Left ventricle myocardium inferior (tissue), 1 donor: ENCODE measurements at places on chromosomes 2 and 18. TPM values are rescaled to one million over a fixed set of nuclear protein-coding genes. Genes with fewer than 3 reads are reported as not detected.

GBX2 gene
- total RNA-seq: not detected

MAP2 gene
- total RNA-seq: 6.2 TPM

DNA sequence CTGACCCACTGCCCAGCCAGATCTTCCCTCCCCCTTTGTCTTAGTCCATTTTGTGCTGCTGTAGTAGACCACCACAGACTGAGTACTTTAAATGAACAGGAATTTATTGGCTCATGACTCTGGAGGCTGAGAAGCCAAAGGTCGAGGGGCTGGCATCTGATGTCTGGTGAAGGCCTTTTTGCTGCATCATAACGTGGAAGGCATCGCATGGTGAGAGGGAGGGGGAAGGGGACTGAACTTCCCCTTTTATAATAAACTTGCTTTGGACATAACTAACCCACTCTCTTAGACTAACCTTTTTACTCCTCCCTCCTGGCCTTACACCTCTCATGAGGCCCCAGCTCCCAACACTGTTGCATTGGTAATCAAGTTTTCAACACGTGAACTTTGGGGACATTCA is 83.8 kb downstream of the MAP4K4 start:
- H3K4me3 ChIP-seq: no peak overlapping the region
- peaks cover 88% of the 10 kb centered on the region for H3K4me1 ChIP-seq
- no peak for DNase-seq
- no peaks in the 10 kb centered on the region for H3K36me3 ChIP-seq
- no peaks in the 10 kb centered on the region for H3K27me3 ChIP-seq

ACADL gene
- total RNA-seq: 1.3 TPM

GRCh38 chr2:20633794-20634506 is 16.9 kb downstream of the HS1BP3 start:
- DNase-seq: peak; percentile 36
- H3K27me3 ChIP-seq: no peaks in the 10 kb centered on the region
- H3K4me3 ChIP-seq: no peak overlapping the region

- no peak overlapping the region for H3K4me3 ChIP-seq
- no peak for DNase-seq
- no peak overlapping the region for H3K27ac ChIP-seq
Observed at GRCh38 chr2:216925636-216926366, 65.9 kb upstream of the TNP1 start.

DNA sequence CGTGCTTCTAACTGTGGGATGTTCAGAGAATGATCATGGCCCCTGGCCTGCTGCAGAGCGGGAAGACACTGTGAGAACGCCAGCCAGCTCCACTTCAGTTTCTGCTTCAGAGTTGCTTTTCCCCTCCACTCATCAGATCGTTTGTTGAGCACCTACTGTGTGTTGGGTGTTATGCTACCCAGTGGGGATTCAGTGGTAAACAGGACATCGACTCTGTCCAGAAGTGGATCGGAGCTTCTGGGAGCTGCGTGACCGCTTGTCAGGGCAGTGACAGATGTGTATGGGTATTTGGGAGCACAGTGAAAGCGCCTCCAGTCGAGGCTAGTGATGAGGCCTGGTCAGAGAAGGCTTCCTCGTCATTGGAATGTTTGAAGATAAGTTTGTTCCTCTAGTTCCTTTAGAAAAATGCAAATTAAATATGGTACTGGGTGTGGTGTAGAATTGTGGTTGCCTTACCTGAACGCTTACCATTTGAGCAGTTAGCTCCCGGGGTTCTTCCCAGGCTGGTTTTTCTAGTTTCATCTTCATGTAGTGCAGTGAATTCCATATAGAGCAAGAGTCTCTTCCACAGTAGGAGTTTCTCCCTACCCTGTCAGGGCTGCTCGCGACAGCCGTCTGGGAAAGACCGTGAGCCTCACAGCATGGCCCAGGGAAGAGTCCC is 2.8 kb downstream of the RAB12 start:
- H3K4me3 ChIP-seq: peak overlapping the region; percentile 98
- H3K36me3 ChIP-seq: no peaks in the 10 kb centered on the region
- H3K27ac ChIP-seq: peak overlapping the region; percentile 11
- no peaks in the 10 kb centered on the region for H3K27me3 ChIP-seq
- peaks cover 88% of the 10 kb centered on the region for H3K4me1 ChIP-seq

SETBP1 gene
- total RNA-seq: 10.3 TPM

NDUFAF7 gene
- total RNA-seq: 27.5 TPM

DNA sequence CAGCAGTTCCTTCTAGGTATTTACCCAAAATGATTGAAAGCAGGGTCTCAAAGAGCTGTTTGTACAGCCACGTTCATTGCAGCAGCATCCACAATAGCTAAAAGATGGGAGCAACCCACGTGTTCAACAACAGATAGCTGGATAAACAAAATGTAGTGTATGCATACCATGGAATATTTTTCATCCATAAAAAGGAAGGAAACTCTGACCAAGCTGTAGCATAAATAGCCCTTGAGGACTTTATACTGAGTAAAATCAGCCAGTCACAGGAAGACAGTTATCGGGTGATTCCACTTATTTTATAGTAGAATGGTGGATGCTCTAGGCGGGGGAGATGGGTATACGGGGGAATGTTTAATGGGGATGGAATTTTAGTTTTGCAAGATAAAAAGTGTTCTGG is 7.5 kb downstream of the TRAPPC12 start:
- no peak for DNase-seq
- peaks cover 52% of the 10 kb centered on the region for H3K36me3 ChIP-seq
- no peaks in the 10 kb centered on the region for H3K27me3 ChIP-seq
- H3K4me3 ChIP-seq: no peak overlapping the region
- no peak overlapping the region for H3K27ac ChIP-seq

NAT8 gene
- not detected for total RNA-seq

DNA sequence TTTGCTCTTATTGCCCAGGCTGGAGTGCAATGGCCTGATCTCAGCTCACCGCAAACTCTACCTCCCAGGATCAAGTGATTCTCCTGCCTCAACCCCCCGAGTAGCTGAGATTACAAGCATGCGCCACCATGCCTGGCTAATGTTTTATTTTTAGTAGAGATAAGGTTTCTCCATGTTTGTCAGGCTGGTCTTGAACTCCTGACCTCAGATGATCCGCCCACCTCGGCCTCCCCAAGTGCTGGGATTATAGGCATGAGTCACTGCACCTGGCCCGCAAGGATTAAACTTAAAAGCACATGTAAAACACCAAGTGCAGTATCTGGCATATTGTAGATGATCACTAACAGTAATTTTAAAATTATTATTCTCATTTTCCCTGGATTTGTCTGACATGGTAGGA is 72.9 kb downstream of the C1QL2 start:
- no peak overlapping the region for H3K27ac ChIP-seq
- no peaks in the 10 kb centered on the region for H3K36me3 ChIP-seq
- no peak overlapping the region for H3K4me3 ChIP-seq
- H3K27me3 ChIP-seq: no peaks in the 10 kb centered on the region

GRCh38 chr2:135825131-135825530 is 11.9 kb downstream of the LCT start:
- H3K4me1 ChIP-seq: no peaks in the 10 kb centered on the region
- DNase-seq: no peak
- no peak overlapping the region for H3K4me3 ChIP-seq
- no peaks in the 10 kb centered on the region for H3K36me3 ChIP-seq
- no peaks in the 10 kb centered on the region for H3K27me3 ChIP-seq

DNA sequence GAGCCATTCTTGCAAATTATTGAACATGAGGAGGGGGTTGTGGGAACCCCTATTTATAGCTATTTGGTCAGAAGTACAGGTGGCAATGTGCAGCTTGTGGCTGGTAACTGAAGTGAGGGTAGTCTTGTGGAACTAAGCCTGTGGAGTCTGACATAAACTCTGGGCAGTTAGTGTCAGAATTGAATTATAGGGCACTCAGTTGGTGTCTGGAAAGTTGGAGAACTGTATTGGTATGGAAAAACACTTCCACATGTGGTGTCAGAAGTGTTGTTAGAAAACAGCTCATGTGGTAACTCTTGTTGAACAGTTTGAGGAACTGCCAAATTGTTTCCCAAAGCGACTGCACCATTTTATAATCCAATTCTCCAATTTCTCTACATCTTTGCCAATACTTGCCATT is 7.5 kb downstream of the RALBP1 start:
- no peak for DNase-seq
- H3K4me3 ChIP-seq: no peak overlapping the region
- H3K36me3 ChIP-seq: peaks cover 13% of the 10 kb centered on the region
- H3K27me3 ChIP-seq: no peaks in the 10 kb centered on the region

NYAP2 gene
- total RNA-seq: not detected

KCNG3 gene
- total RNA-seq: not detected

- H3K4me3 ChIP-seq: no peak overlapping the region
- no peak overlapping the region for H3K27ac ChIP-seq
- H3K4me1 ChIP-seq: peaks cover 8% of the 10 kb centered on the region
- H3K27me3 ChIP-seq: no peaks in the 10 kb centered on the region
Observed at GRCh38 chr2:181738563-181738962, 58.2 kb upstream of the NEUROD1 start.
